ENCODE measurements at places on chromosomes 4 and X.

DNA sequence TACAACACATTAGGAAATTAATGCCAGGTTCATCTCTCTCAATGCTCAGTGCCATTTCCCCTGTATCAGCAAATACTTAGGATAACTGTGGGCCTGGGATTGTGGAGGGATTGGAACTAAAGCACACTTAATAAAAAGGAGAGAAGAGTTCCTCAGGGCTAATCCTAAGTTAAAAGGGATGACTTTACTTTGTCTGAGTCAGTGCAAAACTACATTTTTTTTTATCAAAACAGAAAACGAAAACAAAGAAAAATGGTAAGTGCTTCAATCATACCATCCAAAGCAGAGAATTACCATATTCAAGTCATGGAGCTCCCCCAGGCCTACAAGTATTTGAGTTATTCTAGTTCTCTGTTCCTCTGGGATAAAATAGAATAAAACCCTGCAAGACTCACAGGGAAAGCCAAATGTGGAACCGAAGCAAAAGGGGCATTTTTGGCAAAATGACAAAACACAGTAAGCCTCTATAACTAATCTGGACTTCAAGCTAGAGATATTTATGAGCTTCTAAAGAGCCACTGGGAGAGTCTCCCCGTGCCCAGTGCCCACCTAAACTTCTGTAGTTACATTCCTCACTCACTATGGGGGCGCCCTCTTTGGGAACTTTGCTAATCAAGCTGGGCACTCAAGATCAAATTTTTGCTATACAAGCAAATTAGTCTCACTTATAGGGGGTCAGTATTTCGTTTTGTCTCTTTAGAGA, 53.4 kb downstream of the PALLD start:
- DNase-seq, result no peak

- no peak for DNase-seq
Observed at GRCh38 chrX:67558267-67558666, 14.4 kb downstream of the AR start.

GRCh38 chr4:69092190-69092589, 4.1 kb upstream of the UGT2B7 start:
- DNase-seq, result no peak

- no peak for DNase-seq
Observed at GRCh38 chrX:149903889-149904748, 23.1 kb downstream of the MAGEA8 start.

- no peak for DNase-seq
Observed at GRCh38 chr4:7823416-7823824, 116.2 kb downstream of the AFAP1 start.

GRCh38 chr4:177480795-177481194, 38.6 kb upstream of the AGA start:
- DNase-seq, result no peak

DNA sequence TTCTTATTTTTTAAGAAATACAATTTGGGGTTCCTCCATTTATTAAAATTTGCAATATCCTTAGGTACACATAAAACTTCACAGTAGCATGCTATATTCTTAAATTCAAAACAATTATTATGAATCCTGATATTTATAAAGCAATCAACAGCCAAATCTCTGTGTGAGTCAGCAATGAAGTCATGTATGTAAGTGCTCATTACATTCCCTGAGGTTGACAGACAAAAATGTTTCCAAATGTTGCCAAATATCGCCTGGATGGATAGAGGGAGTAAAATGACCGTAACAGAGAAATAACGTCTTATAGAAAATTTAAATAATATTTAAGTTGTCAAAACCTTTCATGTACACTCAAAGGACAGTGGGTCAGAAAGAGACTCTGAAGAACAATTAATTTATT, 220.0 kb downstream of the PCDH18 start:
- DNase-seq, result no peak

GRCh38 chr4:188016754-188017153, 21.2 kb downstream of the ZFP42 start:
- DNase-seq, result no peak
